ENCODE measurements at places on chromosomes 16 and 17.

- no peaks in the 10 kb centered on the region for H3K36me3 ChIP-seq
- no peak for DNase-seq
- no peak overlapping the region for H3K4me3 ChIP-seq
- no peaks in the 10 kb centered on the region for H3K27me3 ChIP-seq
- H3K27ac ChIP-seq, result no peak overlapping the region
Observed at GRCh38 chr16:67703626-67704025, 15.5 kb downstream of the GFOD2 start.

- H3K4me3 ChIP-seq, result no peak overlapping the region
- H3K27ac ChIP-seq, result no peak overlapping the region
- H3K36me3 ChIP-seq, result no peaks in the 10 kb centered on the region
- no peaks in the 10 kb centered on the region for H3K27me3 ChIP-seq
Observed at GRCh38 chr16:49542946-49543630, 169.5 kb downstream of the C16orf78 start.

GRCh38 chr16:4928227-4928626 lies 8.7 kb downstream of the PPL start:
- no peaks in the 10 kb centered on the region for H3K4me1 ChIP-seq
- H3K36me3 ChIP-seq, result no peaks in the 10 kb centered on the region
- no peak for DNase-seq

DNA sequence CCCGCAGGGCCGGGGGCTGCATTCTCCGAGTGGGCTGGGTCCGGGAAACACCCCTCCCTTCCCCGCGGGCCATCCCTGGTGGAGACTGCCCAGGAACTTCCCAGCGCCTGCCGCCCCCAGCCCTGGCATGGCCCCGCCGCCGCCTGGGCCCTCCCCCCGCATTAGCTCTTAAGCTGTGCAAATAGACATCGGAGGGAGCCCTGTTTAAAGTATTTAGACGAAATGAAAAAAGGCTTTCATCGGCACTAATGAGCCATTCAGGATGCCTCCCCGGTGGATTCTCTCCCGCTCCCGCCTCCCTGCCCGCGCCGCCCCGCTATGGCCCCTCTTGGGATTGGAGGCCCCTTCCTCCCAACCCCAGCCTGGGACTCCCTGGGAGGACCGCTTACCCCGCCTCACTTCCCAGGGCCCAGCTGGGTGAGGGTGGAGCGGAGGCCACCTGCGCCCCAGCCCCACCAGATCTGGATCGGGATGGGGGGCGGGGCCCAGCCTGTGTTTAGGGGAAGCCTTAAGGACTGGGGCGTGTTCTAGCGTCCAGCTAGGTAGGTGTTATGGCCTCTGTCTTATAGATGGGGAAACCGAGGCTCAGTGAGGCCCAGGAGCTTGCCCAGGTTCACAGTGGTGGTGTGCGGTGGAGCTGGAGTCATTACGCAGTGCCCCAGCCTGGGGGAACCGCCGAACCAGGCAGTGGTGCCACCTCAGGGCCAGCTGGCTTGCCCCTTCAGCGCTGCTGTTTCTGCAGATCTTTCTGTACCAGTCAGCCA lies 19.7 kb downstream of the SEZ6 start:
- no peaks in the 10 kb centered on the region for H3K36me3 ChIP-seq
- DNase-seq, result no peak
- no peak overlapping the region for H3K4me3 ChIP-seq
- H3K27me3 ChIP-seq, result no peaks in the 10 kb centered on the region
- no peaks in the 10 kb centered on the region for H3K4me1 ChIP-seq

GRCh38 chr17:17663160-17664063 lies 17.8 kb upstream of the RAI1 start:
- no peaks in the 10 kb centered on the region for H3K36me3 ChIP-seq
- H3K27me3 ChIP-seq, result no peaks in the 10 kb centered on the region
- H3K27ac ChIP-seq, result no peak overlapping the region
- peaks cover 3% of the 10 kb centered on the region for H3K4me1 ChIP-seq
- DNase-seq, result no peak

GRCh38 chr16:52035436-52035835 lies 511.5 kb downstream of the TOX3 start:
- H3K4me3 ChIP-seq, result no peak overlapping the region
- no peaks in the 10 kb centered on the region for H3K36me3 ChIP-seq
- H3K4me1 ChIP-seq, result no peaks in the 10 kb centered on the region
- DNase-seq, result no peak
- H3K27me3 ChIP-seq, result no peaks in the 10 kb centered on the region

GRCh38 chr16:80366023-80366422 lies 174.8 kb upstream of the DYNLRB2 start:
- H3K36me3 ChIP-seq, result no peaks in the 10 kb centered on the region
- H3K4me3 ChIP-seq, result no peak overlapping the region
- no peaks in the 10 kb centered on the region for H3K4me1 ChIP-seq
- H3K27me3 ChIP-seq, result no peaks in the 10 kb centered on the region

DNA sequence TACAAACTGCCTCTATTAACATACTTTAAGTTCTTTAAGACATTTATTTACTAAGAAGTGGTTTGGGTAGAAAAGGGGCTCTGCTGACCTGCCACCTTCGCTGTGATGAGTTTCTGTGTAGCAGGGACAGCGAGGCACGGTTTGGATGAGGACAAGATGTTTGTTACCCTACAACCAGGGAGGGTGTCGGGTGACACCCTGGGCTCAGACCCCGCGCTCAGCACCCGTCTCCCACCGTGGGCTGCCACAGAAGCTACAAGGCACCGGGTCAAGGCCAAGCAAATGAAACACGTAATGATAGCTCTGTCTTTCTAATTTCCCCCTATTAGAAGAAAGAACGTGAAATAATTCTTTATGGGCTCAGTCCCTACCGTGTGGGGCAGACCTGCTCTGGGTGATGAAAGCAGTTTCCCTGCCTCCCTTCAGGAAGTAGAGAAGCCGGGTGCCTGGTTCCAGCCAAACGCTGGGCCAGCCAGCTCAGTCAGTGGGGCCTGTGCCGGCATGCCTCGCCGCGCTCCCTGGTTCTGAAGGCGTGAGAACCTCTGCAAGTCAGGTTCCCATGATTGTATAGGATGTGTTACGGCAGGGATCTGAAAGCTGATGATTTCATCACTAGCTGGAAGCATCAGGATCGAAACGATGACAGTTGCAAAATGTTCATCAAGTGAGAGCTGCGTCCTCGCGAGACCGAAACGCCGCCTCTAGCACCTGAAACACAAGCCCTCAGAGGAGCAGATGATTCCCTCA lies 3.9 kb downstream of the ZNF750 start:
- no peak for DNase-seq
- no peaks in the 10 kb centered on the region for H3K27me3 ChIP-seq
- H3K36me3 ChIP-seq, result no peaks in the 10 kb centered on the region
- no peak overlapping the region for H3K4me3 ChIP-seq

DNA sequence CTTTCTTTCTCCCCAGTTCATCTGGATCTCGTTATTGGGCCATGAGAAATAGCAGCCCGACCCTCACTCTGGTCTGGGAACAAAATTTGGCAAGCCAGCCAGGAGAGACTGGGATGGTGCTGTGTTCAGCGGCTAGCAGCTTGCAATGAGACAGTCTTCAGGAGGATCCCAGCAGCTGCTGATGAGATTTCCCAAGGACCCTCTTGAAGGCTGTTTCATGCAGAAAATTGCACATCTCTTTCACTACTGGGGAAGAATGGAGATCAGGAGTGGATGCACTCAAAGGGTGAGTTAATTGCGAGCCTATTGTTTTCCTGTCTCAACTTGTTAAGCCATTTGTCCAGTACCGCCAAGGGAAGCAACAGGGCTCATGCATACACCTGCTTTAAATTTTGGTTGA lies 5.5 kb upstream of the COIL start:
- no peak for DNase-seq
- no peaks in the 10 kb centered on the region for H3K27me3 ChIP-seq
- H3K36me3 ChIP-seq, result no peaks in the 10 kb centered on the region
- H3K4me1 ChIP-seq, result peaks cover 2% of the 10 kb centered on the region
- no peak overlapping the region for H3K27ac ChIP-seq

DNA sequence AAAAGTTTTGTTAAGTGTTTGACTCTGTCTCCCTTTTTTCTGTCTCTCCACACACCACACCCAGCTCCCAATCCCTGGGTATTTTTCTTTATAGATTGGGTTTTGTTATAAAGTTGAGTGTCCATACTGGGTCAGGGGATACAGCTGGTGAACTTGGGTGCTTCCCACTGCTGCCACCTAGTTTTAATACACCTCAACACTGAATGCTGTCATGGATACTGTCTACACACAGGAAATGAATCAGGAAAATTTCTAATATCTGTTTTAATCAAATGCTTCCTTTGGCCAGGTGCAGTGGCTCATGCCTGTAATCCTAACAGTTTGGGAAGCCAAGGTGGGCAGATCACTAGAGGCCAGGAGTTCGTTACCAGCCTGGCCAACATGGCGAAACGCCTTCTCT lies 5.3 kb upstream of the TAOK1 start:
- H3K36me3 ChIP-seq, result no peaks in the 10 kb centered on the region
- H3K27ac ChIP-seq, result no peak overlapping the region

DNA sequence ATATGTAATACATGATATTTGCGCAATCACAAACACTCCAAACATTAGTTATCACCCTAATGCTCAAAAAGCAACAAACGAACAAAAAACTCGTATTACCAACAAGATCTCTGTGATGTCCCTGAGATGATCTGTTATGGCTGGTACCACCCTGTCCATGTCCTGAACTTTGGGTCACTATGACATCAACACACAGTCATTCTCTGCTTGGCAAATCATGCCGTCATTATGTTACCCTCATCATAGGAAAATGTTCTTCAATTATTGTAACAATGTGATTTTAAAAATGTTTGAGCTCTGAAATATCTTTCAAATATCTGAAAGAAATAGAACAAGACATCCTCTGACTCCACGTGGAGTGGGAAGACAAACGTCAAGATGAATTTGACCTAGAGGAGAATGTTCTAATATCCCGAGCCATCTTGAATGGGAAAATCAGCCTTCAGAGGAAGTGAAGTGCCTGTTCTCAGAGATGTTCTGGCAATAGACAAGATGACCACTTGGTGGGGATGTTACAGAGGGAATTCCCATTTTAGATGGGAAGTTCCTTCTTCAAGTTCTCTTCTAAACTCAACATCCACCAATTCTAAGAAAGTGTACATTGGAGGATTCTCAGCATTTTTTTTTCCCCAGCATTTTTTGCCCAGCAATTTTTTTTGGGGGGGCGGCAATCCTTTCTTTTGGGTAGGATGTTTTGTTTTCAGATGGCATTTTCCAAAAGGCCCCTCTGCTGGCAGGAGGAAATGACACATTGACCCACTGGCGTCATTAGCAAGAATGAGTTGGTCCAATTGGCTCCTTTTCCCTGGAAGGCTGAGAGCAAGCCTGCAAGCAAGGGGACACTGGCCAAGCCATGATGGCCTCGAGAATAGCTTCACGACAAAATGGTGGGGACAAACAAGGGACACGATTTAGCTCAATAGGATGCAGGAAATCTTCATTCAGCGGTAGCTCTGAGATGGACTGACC lies 3.7 kb upstream of the HSD17B2 start:
- H3K36me3 ChIP-seq, result no peaks in the 10 kb centered on the region
- H3K27ac ChIP-seq, result no peak overlapping the region
- no peaks in the 10 kb centered on the region for H3K4me1 ChIP-seq
- no peaks in the 10 kb centered on the region for H3K27me3 ChIP-seq
- no peak for DNase-seq

DNA sequence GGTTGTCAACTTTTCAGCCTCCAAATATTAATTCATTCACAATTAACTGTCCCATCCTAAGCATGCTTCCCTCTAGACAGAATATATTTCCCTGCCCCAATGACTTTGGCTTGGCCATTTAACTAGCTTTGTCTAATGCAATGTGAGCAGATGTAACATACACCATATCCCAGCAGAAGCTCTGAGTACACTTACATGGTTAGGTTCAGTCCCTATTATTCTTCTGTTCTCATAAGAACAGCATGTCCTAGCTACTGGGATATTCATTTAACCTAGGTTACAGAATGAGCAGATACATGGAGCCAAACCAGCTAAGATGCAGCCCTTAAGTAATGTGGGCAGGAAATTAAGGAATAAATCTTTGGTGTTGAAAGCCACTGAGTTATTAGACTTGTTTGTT lies 31.8 kb downstream of the MED13 start:
- no peak overlapping the region for H3K27ac ChIP-seq
- no peaks in the 10 kb centered on the region for H3K4me1 ChIP-seq
- H3K27me3 ChIP-seq, result no peaks in the 10 kb centered on the region
- peaks cover 43% of the 10 kb centered on the region for H3K36me3 ChIP-seq

DNA sequence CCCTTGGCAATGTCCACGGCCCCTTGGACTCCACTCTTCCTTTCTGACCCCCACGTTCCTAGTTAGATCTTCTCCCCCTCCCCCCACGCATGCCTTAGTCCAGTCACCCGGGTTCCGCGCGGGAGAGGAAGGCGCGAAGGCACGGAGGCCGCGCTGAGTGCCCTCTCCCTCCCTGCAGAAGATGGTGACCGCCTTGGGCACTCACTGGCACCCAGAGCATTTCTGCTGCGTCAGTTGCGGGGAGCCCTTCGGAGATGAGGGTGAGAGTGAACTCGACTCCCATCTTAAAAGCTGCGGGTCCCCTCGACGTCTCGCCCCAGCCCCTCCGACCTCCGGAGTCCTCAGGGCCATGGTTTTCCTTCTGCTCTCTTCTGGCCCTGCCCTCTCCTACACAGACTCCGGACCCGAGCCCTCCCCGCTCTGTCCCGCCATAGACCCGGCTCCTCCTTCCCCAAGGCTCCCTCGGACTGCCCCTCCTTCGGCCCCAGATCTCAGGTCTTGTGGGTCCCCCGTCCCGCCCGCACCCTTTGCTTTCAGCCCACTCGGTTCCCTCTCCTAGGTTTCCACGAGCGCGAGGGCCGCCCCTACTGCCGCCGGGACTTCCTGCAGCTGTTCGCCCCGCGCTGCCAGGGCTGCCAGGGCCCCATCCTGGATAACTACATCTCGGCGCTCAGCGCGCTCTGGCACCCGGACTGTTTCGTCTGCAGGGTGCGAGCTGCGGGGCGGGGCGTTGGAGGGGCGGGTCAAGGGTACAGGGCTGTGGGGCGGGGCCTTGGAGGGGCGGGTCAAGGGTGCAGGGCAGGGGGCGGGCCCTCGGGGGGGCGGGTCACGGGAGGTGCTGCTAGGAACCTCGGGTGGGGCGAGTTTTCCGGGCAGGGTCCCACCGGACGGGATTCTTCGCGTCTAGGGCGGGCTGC lies 4.6 kb downstream of the TGFB1I1 start:
- H3K4me1 ChIP-seq, result peaks cover 3% of the 10 kb centered on the region
- peak; percentile 95 for DNase-seq
- H3K36me3 ChIP-seq, result no peaks in the 10 kb centered on the region
- peak overlapping the region; percentile 52 for H3K4me3 ChIP-seq
- H3K27ac ChIP-seq, result peak overlapping the region; percentile 85
